T follicular helper cell (primary cell): ENCODE measurements at places on chromosomes 2 and 18.

- DNase-seq, result no peak
Observed at GRCh38 chr2:236665572-236666118, 96.0 kb downstream of the ACKR3 start.

DNA sequence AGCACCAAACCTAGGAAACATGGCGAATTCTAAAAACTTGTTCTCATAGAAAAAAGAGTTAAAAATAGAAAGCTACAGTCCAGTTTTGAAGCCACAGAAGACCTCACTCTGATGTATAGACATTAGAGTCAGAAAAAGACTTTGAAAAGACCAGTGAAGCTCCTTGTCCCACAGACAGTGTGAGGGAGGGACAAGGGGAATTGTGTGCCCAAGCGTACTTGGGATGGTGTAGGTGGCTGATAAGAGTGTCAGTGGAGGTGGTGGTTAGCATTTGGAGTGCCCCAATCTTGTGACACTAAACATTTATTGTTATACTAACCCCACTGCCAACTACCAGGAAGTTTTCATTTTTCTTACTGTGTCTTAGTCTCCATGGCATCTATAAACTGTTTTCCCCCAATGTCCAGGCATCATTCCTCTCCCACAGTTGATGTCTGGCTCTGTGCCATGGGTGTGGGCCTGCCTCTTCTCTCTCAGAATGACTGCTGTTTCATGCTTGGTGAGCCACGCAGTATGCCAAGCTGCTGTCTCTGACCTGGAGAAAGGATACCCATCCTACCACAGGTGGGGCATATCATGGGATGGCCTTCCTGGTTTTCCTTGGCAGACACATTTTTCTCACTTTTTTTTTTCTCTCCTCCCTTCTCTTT, 161.4 kb downstream of the RPIA start:
- DNase-seq, result no peak

DNA sequence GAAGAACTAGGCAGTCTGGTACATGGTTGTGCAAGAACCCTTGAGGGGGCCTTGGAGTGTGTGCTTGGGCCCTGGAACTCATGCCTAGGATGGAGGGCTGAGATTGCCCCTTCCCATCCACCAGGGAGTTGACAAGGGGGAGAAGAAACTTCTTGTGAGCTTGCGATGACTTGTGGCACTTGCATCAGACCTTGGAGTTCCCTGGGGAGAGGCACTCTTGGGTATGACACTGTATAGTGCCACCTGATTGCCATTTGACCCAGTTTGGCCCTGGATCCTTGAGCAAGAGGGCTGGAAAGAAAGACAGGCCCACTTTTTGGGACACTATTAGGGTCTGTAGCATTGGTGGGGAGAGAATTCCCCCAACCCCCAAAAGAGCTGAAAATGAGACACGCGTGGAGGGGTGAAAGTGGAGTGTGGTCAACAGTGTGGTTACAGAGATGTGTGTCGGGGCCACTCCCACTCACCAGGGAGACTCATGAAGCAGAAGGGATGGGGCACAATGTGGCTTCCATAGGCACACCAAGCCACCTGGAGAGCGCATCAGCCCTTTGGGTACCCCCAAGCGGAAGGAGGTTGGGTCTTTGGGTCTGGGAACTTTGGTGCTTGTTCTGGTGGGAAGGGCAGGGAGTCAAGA, 101.3 kb downstream of the MSH2 start:
- no peak for DNase-seq

GRCh38 chr2:120791962-120792297, 56.3 kb downstream of the GLI2 start:
- no peak for DNase-seq

DNA sequence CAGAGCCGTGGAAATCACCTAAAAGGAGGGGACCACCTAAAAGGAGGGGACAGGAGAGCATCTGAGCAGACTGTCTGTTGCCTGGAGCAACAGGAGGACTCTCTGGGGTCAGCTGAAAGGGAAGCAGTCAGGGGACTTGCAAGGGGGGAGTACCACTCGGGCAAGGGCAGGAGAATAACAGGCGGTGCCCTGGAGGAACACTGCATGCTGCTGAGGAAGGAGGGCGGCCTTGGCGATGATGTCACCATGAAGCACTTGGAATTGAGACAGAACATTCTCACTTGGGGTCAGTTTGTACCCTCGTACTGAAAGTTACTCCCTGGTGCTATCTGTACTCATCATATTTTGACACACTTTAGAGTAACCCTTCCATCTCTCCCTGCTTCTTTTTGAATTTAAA, 18.4 kb downstream of the SIX3 start:
- no peak for DNase-seq

DNA sequence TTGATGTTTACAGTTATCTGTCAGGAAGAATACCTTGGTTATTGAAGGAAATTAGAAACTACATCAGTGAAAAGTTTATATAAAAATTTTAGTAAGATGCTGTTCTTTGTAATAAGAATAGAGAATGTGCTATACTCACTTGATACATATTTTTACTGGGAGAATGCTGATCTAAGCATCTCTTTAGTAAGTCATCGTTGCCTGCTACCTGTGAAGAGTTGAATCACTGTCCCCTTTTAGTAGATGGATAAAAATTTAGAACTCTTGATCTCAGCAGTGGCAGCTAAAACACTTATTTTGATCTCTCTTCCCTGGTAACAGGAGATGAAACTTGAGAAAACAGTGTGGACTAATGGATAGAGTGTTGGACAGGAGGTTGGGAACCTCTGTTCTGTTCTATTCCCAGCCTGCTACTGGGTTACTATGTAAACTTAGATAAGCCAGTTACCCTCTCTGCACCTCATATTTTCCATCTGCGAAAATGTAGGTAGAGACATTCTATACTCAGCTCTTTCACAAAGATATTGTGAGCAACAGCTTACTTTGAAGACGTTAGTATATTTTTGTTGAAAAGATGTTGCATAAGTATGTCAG, 100.3 kb downstream of the FEZ2 start:
- no peak for DNase-seq

DNA sequence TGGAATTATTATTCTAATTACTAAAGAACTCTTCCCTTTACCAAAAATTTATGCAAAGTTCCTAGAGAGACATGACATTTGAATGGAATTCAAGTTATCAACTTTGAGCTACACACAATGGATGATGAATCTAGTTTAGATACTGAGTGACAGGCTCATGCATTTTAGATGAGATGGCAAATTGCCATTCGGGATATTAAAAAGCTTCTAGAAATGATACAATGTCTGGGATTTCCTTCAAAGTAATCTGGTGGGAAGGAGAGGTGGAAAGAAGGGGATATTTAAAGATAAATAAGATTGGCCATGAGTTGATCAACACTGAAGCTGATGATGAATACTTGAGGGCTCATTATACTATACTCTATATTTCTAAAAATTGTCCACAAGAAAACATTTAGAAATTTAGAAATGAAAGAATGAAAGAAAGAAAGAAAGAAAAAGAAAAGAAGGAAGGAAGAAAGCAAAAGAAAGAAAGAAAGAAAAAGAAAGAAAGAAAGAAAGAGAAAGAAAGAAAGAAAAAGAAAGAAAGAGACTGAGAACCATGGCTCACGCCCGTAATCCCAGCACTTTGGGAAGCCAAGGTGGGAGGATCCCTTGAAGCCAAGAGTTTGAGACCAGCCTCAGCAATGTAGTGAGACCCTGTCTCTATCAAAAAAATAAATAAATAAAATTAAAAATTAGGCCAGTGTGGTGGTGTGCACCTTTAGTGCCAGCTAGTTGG, 62.6 kb upstream of the NEDD4L start:
- DNase-seq, result no peak

- no peak for DNase-seq
Observed at GRCh38 chr2:69954084-69954483, 7.3 kb downstream of the ASPRV1 start.

GRCh38 chr2:10918661-10919409, 7.1 kb downstream of the KCNF1 start:
- DNase-seq, result no peak

DNA sequence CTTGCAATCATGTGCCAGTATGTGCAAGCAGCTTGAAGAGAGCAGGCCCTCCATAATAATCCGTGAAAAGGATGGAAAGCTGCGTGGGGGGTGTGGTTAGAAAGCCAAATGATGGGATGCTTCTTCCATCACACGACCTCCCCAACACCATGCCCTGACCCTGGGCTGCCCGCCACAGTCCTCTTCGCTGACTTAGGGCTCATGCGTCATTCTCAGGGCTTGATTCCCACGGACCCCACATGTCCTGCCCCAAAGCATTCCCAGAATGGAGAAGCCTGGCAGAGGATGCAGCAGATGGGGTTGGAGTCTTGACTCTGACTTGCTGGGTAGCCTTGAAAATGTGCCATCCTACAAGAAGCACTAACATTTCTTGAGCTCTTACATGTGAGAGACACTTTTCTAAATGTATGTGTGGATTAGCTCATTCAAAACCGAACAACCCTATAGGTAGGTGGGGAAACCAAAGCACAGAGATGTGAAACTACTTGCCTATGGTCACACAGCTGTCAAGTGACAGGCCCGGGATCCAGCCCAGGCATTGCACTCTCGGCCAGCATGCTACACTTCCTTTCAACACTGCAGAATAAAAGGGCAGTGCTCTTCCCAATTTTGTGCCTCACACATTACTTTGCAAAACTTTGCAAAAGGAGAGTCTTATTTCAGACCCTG, 3.7 kb downstream of the TNS1 start:
- DNase-seq, result no peak

DNA sequence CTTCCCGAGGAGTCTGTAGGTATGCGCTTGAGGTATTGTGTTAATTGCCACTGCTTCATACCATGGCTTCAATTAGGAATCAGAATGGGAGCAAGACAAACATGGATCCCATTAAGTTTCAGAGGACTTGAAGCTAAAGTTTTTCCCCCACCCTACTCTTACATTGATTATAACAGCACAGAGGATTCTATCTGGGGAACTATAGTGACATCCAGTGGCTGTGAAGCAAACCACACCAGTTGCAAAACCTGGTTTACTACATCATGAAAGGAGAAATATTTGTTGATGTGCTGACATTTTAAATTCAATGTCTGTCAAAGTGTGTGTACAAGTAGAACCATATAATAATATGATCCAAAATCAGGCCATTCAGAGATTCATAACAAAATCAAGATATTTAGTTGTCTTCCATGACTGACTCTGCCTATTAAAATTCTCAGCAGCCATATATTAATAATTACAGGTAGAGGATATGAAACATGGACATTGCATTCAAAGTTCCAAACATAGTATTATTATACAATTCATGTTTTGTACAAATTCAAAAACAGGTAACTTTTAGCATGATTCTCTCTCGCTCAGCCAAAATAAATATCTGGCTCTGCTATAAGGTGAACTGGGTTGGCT, 82.9 kb downstream of the GRB14 start:
- no peak for DNase-seq

- no peak for DNase-seq
Observed at GRCh38 chr2:187851955-187852561, 297.8 kb upstream of the TFPI start.

DNA sequence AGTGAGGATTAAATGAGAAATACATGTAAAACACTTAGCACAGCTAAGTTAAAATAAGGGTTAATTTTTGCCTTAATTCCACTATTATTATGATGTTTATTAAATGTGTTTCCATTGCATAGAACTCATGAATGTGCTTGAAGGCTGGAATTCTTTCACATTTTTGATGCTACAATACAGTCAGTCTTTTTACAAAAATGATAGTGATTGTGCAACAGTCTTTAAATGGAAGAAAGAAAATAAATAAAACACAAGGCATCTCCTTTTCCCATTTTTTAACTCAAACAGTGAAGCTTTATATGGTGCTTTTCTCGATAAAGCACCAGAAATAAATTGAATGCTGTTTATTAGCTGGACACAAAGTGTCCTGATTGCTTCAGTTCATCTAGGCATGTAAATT, 123.9 kb downstream of the MAP2 start:
- DNase-seq, result no peak

GRCh38 chr2:17573085-17573803, 32.7 kb downstream of the VSNL1 start:
- DNase-seq, result no peak

DNA sequence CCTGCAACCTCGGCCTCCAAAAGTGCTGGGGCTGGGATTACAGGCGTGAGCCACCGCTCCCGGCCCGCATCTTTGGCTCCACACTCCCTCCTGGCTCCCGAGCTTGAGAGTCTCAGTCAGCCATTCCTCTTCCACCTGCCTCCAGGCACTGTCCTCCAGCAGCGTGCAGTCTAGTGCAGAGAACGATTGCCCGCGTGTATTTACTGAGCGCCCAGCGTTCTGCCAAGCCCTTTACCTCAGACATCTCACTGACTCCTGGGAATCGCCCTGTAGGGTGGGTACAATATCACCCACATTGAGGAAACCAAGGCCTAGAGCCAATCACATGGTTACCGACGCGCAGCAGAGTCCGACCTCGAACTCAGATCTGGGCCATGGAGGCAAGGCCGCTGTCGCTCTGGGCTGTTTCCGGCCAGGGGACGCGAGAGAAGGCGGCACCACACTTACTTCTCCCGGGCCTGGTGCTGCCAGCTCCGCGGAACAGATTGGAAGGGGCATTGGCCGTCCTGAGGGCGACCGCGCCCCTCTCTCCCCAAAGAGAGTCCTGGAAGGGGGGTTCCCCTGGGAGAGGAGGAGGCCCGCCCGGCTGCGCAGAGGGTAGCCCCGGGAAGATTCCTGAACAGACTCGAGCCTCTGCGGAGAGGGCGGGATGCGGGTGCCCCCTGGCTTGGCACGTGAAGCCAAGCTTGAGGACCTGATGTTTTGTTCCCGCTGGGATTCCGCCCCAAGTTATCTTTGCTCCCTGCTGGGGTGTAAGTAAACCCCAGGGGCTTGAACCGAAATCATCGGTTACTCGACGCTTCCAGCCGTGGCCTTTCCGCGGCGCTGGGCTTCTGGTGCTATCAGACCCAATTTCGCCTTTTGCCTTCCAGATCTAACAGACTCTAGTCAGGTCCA, 5.2 kb upstream of the DLX2 start:
- DNase-seq, result no peak

DNA sequence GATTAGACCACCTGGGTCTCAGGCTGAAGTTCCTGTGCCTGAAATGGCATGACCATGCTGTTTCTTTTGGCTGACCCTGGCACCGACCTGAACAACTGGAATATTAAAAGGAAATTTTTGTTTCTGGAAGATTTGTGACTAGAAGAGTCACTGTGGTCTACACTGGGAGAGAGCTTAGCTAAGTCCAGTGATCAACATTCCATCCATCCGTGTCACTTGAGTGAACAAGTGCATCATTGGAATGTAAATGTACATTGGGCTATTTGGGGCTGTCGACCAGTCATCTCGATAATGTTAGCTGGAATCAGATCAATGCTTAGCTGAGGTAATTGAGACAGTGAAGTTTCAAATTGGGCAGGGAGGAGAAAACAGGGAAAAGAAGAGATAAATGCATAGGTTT, 95.4 kb upstream of the CCDC85A start:
- no peak for DNase-seq

GRCh38 chr2:120831086-120831485, 95.4 kb downstream of the GLI2 start:
- no peak for DNase-seq

DNA sequence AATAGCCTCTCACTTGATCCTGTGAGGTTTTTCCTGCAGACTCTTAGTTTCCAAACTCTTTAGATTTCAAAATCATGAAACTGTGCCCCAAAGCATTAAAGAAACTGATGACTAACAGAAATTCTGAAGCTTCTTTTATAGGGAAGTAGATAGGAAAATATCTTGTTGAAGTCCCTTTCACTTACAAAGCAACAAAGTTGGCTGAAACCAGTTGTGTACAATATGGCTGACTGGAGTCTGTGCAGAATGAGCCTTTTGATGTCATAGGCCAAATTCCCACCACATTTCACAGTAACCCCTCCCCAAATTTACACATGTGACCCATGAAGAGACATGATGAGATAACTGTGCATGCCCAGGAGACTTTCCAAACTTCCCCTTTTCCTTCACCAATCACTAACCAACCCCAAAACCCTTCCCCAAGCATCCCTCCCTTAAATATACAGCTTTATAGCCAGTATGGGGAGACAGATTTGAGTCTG, 61.7 kb upstream of the NCK2 start:
- DNase-seq, result no peak
